DMS79 treated with DMSO at 0.1 percent for 48 hours (cell line): ENCODE measurements at places on chromosomes 13 and 19.
A peak's percentile ranks its signal among the peaks of the same experiment; 100 is the strongest.

GRCh38 chr13:98537740-98538139 lies 39.2 kb downstream of the STK24 start:
- no peak for DNase-seq

DNA sequence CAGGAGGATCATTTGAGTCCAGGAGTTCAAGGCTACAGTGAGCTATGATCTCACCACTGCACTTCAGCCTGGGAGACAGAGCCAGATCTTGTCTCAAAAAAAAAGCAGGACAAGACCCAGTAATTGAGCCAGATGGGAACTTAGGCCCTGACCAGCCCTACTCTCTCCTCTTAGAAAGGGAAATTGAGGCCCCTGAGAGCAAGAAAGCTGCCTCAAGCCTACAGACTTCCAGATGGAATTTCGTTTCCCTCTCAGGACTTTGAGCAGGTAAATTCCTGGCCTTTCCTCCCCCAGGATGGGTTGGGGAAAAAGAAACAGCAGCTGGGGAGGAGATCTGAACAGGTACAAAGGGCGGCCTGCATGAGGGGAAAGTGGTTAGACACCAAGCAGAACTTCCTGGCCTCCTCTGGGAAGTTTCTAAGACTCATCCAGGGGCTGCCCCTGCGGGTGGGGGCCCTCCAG lies 3.6 kb upstream of the BCL3 start:
- no peak for DNase-seq

DNA sequence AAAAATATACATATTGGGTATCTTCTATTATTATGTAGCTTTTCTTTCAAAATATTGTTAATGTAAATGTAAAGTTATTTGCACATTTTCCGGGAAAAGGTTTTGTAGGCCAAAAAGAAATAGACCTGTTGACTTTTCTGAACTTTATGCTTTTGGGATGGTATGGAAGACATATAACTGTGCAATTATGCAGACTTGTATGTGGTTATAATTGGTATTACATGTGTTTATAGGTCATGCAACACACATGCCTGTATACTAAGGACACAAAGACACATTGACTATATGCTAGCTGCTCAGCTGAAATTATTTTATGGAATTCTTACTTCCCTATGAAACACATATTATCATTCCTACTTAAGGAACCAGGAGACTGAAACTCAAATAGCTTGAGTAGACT lies 2.3 kb upstream of the NBEA start:
- DNase-seq, result no peak

DNA sequence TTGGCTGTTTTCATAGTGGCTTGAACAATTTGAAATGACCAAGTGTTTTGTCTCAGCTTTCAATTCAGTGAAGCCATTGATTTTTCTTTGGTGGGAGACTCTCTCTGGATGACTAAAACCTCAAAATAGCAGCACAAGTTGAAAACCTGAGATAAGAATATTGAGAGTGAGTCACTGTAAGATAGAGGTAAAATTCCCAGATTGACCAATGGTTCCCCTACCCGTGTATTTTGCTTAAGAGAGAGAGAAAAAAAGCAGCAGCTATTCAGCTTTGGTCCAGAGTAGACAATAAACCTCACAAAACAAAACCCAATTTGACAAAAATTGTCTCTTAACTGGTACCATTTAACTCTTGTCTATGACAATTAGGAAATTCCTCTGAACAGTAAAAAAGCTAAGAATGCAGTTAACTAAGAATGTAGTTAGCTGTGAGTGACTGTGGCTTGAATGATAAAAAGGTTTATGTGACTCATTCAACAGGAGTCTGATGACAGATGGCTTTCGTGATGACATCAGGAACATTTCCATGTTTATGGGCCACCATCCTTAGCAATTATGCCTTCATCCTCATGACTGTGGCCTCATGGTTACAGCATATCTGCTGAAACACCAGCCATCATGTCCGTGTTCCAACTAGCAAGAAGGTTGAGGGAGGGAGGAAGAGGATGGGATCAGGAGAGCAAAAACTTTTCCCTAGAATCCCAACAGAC lies 356.9 kb downstream of the NDFIP2 start:
- no peak for DNase-seq

- no peak for DNase-seq
Observed at GRCh38 chr19:17560205-17560595, 4.8 kb downstream of the COLGALT1 start.

DNA sequence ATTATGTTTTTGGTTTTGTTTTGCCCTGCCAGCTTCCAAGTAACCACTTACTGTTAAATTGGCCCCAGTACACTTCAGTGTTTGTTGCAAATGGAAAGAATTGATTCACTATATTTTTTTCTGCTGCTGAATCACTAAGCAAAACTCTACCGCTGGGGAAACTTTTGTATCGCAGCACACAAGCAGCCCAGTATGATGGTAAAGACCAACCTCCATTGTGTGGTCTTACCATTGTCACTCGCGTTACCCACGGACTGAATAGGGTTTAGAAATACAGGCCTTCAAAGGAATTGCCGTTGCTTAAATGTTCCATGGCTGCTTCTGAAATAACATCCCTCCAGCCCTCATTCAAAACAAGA lies 7.9 kb downstream of the SPATA13 start:
- DNase-seq, result no peak

DNA sequence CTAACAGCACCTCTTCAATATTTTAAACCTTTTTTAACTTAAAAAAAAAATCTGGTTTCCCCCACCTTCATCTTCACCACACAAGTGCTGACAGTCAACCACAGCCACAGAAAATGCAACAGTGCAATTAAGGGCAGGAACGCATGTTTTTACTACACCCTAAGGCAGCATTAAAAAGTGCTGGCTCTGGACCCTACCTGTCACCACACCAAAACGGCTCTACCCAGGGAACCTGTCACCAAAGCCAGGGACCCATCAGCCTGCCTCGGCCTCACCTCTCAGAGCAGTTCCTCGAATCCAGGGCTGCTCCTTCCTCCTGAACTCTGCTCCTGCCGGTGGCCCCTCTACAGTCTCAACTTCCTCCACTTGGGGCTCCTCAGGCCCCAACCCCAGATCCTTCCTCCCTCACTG lies 22.5 kb upstream of the SLC35E1 start:
- DNase-seq, result no peak

GRCh38 chr13:74675972-74676371 lies 541.8 kb upstream of the KLF12 start:
- DNase-seq, result no peak

GRCh38 chr13:100645382-100645781 lies 29.2 kb downstream of the TMTC4 start:
- DNase-seq, result peak; percentile 99
